ENCODE measurements at places on chromosomes 1 and 21.

DNA sequence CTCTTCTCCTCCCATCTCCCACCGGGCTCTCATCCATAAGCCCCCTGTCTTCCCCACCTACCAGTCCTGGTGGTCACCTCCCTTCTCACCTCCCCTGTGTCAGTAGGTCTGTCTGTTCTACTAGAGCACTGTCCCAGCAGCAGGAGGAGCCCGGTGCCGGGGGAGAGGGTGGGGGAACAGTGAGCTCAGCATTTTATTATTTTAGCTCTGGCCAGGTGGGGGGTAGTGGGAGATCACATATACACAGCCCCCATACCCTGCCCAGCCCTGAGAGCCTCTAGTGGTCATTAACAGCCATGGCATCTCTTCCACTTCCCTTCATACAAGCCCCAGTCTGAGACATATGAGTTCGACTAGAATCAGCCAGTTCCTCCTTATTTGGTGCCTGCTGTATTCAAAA, at the start of gene TMOD4:
Gene TMOD4 (minus strand): TSS at position 119 of the 400 bp plus-strand sequence. CDS start 1,106 bp downstream, outside the sequence.
- peak; percentile 75 for DNase-seq

DNA sequence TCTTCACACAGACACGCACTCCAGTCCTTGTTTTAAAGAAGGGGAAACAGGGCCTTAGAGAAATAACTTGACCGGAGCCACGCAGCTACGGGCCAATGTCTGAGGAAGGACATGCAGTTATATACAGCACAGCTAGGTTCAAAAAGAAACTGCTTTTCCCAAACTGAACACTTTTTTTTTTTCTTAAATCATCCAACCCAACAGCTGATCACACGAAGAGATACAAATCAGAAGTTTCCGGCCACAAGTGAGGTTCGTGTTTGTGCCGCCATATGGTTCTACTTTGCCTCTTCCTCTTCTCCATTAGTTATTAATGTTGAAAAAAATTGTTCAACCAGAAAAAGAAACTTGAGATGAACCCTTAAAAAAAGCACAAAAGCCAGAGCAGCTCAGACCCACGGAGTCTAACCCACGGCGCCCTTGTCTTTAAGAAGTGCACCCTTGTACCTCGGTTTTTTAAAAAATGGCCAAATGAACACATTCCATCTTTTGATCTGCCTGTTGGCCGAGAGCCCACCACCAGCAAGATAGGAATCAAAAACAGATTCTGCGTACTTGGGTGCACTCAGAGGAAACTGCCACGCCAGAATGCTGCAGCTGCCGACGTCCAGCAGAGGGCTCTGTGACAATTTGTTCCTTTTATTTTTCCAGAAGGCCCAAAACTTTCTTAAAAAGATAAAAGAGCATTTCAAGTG, 78.9 kb downstream of the SLC66A1 start:
- DNase-seq, result peak; percentile 84

DNA sequence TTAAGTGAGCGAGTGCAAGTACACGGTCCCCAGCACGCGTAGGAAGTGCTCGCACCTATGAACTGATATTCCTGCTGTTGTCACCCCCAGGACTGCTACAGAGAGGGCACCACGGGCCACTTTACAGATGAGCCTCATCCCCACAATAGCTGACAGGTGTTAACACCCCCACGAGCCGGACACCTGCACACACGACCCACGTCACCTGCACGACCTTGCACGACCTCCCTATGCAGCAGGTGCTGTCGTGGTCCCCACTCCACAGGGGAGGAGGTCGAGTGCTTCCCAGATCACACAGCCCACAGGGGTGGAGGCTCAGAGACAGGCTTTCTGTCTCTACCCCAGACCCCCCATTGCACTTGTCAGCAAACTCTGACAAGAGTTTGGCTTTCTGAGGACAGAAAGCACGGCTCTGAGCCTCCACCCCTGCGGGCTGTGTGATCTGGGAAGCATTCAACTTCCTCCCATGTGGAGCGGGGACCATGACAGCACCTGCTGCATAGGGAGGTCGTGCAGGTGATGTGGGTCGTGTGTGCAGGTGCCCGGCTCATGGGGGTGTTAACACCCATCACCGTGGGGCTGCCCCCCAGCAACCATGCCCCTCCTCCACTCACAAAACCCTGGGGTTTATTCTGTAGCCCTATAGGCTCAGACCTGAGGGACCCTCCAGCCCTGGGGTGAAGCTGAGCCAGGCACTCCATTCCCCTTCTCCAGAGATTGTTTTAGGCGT, 80.8 kb downstream of the MATN1 start:
- DNase-seq, result no peak

DNA sequence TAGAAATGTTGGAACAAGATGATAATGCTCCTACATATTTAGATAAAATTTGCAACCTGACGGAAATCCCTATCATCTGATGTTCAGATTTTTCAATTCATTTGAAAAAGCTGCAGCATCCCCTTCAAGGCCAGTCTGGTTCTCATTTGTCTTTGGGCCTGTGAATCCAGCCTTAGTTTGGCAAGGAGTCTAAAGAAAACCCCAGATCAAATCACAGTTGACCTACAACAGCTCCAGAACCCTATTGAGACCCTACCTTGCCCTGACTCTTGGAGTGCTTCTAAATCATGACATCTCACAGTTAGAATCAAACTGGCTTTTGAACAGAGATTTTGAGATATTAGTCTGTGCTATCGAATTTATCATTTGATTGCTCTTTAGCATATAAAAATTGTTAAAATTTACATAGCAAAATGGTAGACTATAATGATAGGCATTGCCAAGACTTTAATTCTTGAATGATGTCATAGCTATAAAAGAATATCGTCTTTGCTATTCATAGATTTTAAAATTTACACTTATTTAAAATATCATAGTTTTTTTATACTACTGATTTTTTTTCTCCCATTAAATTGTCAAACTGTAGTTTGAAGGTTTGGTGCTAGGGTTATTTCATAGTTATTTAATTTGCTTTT, 2.2 kb downstream of the PPP2R5A start:
- peak; percentile 57 for DNase-seq

- no peak for DNase-seq
Measured at GRCh38 chr1:12544992-12545391, 73.0 kb downstream of the DHRS3 start.

DNA sequence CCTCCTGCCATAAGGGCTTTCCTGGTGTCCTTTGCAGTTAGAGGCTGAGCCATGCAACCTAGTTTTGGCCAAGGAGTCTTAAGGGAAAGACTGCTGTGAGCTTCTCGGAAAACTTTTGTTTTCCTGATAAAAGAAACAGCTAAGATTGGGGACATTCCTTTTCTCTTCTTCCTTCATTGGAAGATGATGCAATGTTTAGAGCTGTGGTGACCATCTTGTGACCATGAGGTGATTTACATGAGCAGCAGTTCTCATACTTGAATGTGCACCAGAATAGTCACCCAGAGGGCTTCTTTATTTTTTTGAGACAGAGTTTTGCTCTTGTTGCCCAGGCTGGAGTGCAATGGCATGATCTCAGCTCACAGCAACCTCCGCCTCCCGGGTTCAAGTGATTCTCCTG, 20.4 kb upstream of the SMAP2 start:
- no peak for DNase-seq

GRCh38 chr21:33980276-33980916, 64.8 kb upstream of the ATP5PO start:
- DNase-seq, result no peak

DNA sequence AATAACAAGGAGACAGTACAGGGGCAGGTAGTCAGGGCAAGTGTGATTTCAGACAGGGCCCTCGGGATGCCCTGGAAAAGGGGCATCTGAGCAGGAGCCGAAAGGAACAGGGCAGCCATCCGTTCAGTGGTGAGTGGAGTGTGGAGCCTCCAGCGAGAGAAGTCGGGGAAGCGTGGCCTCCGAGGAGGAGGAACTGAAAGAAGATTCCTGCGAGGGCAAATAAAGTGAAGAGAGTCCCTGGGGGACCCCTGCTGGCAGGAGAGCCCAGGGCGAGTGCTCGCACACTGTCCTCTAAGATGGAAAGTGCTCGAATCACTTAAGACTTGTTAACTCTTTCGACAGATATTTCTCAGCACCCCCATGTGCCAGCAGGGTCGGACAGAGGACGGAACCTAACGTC, 3.5 kb upstream of the UTS2 start:
- peak; percentile 45 for DNase-seq

DNA sequence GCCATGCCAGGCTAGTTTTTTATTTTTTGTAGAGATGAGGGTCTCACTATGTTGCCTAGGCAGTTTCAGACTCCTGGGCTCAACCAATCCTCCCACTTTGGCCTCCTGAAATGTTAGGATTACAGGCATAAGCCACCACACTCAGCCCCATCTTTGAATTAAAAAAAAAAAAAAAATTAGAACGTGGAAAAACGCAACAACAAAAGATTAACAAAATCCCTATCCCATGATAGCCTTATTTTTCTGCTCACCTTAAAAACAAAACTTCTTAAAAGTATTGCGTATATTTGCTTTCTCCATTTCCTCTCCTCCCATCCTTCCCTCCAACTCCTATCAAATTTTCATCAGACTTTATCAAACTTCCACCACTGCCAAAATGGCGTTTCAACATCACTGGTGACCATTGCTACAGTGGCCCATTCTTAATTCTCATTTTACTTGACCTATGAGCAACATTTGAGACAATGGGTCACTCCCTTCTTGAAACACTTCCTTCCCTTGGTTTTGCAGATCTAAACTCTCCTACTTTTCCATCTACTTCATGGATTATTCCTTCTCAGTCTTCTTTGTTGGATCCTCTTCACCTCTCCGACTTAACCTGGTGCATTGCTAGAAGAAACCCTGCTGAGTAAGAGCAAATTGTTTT, 579 bp upstream of the ZNF684 start:
- DNase-seq, result no peak

DNA sequence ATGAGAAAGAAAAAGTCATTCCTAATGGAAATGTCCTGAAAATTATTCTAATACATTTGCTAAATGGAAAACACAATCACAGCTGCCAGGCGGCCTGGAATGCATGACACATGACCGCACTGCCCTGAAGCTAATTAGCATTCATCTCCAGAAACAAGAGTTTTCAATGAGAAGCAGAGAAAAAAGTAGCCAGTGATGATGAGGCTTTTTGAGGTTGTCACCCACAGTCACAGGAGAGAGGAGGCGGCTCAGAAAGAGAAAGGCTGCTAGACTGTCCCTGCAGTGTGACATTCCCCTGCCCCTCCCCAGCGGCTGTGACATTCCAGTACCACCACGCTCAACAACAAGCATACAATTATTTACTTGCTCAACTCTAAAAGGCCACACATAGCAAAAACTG, 122.9 kb upstream of the KRTAP19-8 start:
- DNase-seq, result no peak

GRCh38 chr1:65079941-65080340, 68.1 kb upstream of the AK4 start:
- DNase-seq, result no peak

- no peak for DNase-seq
Measured at GRCh38 chr1:112144733-112145426, 155.4 kb upstream of the KCND3 start.

DNA sequence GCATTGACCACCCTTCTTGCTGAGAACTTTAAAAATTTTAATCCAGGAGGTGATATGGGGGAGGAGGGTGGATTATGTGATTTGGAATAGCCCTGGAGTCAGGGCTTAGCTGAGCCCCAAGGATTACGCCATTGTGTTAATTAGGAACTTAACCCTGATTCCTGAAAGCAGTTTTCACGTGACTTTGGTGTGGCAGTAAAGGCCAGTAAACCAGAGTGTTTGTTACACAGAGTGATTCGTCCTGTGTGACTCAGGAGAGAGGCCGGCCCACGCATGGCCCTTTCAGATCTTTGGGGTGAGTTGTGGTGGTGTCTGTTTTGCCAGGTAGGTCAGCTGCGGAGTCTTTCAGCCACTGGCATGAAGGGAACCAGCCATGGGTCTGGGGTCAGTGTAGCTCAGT, 107.6 kb downstream of the NOS1AP start:
- DNase-seq, result no peak

DNA sequence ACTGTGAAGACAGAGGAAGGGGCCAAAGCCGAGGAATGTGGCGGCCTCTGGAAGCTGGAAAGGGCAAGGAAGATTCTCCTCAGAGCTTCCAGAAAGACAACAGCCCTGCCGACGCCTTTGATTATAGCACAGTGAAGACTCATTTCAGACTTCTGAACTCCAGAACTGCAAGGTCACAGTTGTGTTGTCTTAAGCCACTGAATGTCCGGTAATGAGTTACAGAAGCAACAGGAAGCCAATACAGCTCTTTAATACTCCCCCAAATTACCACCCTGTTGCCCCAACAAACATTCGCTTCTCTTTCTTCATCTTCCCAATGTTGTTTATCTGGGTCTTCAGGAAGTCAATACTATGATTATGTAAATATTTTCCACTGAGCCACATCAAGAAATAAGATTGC, 44.0 kb downstream of the ETS2 start:
- DNase-seq, result no peak

GRCh38 chr1:177561436-177561835, 390.7 kb downstream of the BRINP2 start:
- DNase-seq, result no peak

- DNase-seq, result no peak
Measured at GRCh38 chr1:235093013-235093695, 35.5 kb downstream of the TOMM20 start.

- DNase-seq, result no peak
Measured at GRCh38 chr1:206482611-206483010, 12.3 kb downstream of the IKBKE start.

DNA sequence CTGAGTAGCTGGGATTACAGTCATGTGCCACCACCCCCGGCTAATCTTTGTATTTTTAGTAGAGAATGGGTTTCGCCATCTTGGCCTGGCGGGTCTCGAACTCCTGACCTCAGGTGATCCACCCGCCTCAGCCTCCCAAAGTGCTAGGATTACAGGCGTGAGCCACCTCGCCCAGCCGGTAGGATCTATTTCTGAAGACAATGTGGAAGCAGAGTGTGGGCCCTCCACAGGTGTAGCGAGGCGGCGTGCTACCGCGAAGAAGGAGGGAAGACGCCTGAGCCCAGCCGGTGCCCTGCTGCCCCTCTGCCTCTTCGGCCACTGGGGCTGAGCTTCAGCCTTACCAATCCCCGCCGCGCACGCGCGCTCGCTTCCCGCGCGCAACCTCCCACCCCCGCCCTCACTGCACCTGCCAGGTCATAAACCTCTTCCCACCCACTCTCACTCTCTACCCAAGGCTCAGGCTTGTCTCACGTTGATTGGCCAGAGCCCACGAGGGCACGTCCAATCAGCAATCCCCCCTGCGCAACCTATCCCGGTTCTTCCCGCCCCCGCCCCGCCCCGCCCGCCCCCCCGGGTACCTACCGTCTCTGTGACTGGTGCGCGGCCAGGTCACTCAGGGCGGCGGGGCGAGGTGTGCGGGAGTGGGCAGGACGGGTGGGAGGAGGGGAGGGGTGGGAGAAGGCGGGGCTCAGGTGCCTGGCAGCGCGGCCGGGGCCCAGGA, 409 bp upstream of the HOOK1 start:
- DNase-seq, result no peak

- no peak for DNase-seq
Measured at GRCh38 chr1:3596663-3597598, 14.4 kb downstream of the MEGF6 start.

DNA sequence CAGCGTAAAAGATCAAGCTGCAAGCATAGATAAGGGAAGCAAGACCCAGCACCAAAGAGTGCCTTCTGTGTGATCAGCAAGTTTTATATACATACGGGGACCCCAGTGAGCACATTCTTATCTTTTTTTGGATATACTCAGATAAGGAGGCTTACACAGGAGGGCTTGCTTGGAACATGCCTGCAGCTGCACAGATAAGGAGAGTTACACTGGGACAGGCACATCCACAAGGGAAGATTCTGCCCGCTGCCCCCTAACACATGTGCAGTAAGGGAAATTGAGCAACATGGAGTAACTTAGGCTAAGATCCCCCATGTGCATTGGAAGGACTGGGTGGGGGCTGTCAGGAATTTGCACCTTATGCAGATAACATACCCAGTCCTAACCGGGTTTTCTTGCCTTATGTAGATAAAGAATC, 1334.8 kb downstream of the MRPL39 start:
- no peak for DNase-seq

All from NAMALWA (cell line).